ENCODE measurements at places on chromosomes 12 and 14. TPM values are rescaled to one million over a fixed set of nuclear protein-coding genes. Genes with fewer than 3 reads are reported as not detected.

Gene SIRT4
- total RNA-seq: 1.8 TPM

Gene SLC10A1
- not detected for total RNA-seq

Gene CLEC9A
- not detected for total RNA-seq

Gene GPX2
- total RNA-seq: not detected

Gene ACSM4
- total RNA-seq: not detected

Gene OTOGL
- not detected for total RNA-seq

Gene P2RX7
- 4.3 TPM for total RNA-seq

Gene PDZRN4
- total RNA-seq: not detected

Gene POTEG
- not detected for total RNA-seq

Gene PRH2
- not detected for total RNA-seq

Gene KIF26A
- total RNA-seq: 0.20 TPM

Gene GATC
- total RNA-seq: 28.6 TPM

- DNase-seq: no peak
Measured at GRCh38 chr14:46840944-46841720, 189.6 kb upstream of the RPL10L start.

DNA sequence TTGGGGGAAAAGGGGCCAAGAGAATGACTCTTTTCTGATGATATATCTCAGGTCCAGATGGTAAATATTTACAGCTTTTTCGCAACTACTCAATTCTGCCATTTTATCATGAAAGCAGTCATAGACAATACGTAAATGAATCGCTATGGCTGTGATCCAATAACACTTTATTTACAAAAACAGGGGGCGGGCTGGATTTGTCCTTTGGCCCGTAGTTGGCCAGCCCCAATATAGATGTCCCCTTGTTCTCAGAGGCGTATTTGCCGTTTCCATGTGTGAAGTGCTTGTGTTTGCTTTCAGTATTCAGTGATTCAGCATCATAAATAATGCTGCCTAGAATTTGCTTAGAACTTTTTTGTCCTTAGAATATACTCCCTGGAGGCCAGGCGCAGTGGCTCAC, 77.2 kb downstream of the CCDC92 start:
- no peak for DNase-seq

GRCh38 chr12:53197011-53197640, 9.9 kb downstream of the ITGB7 start:
- no peak for DNase-seq

GRCh38 chr12:52870361-52871290, 21.8 kb upstream of the KRT78 start:
- DNase-seq: peak; percentile 75

GRCh38 chr12:87818441-87818840, 210.8 kb downstream of the C12orf50 start:
- no peak for DNase-seq

DNA sequence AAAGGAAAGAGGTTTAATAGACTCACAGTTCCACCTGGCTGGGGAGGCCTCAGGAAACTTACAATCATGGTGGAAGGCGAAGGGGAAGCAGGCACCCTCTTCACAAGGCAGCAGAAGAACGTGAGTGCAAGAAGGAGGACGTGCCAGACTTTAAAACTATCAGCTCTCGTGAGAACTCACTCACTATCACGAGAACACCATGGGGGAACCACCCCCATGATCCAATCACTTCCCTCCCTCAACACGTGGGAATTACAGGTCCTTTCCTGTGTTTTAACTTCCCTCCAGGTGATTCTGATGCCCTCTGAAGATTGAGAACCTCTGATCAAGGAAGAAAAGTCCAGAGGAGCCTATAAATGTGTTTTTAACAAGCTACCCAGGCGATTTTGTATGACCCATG, 358.7 kb downstream of the MED13L start:
- DNase-seq: no peak

GRCh38 chr12:67788118-67788517, 139.6 kb downstream of the DYRK2 start:
- no peak for DNase-seq

DNA sequence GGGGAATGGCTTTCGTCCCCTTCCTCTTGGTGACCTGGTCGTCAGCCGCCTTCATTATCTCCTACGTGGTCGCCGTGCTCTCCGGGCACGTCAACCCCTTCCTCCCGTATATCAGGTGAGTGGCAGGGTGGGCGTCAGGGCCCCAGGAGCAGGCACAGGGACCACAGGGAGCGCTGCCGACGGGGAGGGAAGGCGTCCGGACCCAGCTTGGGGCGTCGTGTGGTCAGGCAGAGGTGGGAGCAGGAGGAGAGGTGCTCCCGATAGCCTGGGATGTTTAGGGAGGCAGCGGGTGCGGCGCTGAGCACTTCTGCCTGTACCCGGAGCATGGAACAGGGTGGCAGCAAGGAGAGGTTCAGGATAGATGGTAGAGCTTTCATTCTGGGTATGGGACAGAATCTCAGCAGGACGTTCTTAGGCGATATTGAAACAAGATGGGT, 444 bp downstream of the DRAM1 start:
- DNase-seq: no peak

GRCh38 chr12:11649413-11650285, at the start of gene ETV6:
Gene ETV6, plus strand, starts transcription at chr12:11649674. Its CDS starts 454 bp downstream, at chr12:11650128.
- peak; percentile 36 for DNase-seq

GRCh38 chr12:78194448-78194847, 363.8 kb downstream of the NAV3 start:
- no peak for DNase-seq

DNA sequence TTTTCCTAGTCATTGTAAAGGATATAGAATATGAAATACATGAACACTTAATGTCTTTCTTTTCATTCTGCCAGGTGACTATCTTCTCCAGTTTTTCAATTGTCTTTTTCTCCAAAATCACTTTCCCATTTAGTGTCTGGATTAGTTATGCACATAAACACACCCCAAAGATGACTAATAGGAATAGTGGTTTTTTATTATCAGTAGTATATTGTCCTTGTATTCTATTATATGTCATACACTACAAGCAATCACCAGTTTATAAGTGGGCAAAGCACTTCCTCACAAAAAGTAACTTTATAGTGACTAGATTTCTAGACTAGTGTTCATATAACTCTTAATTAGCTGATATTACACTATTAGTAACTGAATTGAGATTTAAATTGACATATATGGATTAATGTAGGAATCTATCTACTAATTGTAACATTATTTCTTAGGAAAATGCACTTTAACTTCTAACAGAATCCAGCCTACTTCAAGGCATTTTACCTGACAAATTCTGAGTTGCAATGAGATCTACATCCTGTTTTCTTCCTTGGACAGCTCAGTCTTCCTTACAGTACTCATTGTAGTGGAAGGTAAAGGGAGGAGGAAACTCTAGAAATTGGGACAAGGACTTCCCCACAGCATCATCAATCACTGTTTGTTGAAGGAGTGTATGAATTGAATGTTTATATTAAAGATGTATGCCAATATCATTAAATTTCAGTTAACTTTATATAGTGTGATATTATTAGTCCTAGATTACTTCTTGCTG, 186.1 kb upstream of the GARIN2 start:
- DNase-seq: no peak

DNA sequence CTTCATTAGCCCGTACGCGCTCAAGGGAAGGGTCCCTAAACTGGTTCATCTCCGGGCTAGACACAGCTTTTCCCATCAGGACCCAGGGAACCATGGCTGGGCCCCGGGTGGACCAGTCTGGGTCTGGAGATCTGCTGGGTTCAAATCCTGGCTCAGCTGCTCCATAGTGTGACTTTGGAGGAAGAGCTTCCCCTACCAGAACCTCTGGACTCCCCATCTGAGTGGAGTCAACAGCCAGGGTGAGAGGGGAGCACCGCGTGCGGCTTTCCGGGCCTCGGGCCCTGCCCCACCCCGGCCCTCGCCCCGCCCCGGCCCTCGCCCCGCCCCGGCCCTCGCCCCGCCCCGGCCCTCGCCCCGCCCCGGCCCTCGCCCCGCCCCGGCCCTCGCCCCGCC, 41.2 kb downstream of the BEGAIN start:
- DNase-seq: no peak

GRCh38 chr12:22437031-22437806, 102.7 kb upstream of the ST8SIA1 start:
- peak; percentile 17 for DNase-seq

- DNase-seq: no peak
Measured at GRCh38 chr14:85447883-85448282, 82.1 kb upstream of the FLRT2 start.

DNA sequence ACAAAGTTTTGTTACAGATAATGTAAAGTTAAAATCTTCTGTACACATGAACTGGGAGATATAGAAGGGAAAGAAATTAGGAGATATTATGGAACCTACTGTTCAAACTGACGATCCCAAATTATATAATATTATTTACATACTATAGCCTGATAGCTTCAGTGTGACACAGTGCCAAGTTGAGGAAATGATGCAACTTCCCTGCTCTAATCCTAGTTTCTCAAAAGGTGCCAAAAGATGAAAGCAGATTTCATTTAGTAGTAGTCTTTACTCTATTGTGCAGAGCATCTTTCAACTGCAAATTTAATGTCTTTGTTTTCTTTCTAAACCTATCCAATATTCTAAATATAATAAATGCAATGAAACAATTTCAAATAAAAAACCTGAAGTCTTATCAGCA, 46.9 kb downstream of the COCH start:
- DNase-seq: no peak

DNA sequence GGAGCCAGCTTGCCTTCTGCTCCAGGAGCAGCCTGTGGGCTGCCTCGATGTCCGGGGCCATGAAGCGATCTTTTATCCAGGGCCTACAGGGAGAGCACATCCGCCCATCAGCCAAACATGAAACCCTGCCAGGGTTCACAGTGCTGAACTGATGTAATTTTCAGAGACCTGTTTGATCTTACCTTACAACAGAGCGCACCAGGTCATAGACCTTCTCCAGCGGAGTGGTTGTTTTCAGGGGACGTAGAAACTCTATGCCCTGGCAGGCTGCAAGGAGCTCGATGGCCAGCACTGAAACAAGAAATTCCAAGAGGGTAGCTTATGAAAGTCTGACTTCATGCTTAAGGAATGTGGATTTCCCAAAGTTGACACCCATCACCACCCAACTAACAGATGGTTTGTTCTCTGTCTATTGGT, 19.7 kb downstream of the HAL start:
- DNase-seq: no peak

DNA sequence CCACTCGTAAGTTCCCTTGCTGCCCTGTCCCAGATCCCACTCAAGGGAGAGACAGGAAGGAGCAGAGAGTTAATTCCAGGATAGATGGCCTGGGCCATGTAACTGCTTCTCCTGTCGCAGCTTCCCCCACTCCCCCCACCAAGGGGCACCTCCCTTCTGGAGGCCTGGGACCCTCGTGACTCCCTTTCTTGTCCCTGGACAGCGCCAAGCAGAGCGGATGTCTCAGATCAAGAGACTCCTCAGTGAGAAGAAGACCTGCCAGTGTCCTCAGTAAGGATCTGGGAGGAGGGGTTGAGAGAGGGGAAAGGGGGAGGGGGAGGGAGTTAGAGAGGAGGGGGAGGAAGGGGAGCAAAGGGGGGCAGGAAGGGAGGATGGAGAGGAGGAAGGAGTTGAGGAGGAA, 3.0 kb upstream of the GPR162 start:
- no peak for DNase-seq

DNA sequence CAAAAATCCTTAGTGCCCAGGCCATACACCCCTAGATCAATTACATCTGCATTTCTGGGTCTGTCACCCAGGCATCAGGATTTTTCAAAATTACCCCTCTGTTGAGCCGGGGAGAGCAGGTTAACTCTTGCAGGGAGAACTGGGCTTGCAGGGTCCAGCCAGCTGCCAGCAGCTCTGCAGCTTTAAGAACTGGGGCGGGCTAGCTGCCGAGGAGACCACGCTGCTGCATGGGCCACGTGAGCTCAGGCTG, at the start of gene DGLUCY:
DGLUCY (plus strand) TSS at position 245 of the 250 bp plus-strand sequence. CDS start 46,222 bp downstream, outside the sequence.
- DNase-seq: no peak

DNA sequence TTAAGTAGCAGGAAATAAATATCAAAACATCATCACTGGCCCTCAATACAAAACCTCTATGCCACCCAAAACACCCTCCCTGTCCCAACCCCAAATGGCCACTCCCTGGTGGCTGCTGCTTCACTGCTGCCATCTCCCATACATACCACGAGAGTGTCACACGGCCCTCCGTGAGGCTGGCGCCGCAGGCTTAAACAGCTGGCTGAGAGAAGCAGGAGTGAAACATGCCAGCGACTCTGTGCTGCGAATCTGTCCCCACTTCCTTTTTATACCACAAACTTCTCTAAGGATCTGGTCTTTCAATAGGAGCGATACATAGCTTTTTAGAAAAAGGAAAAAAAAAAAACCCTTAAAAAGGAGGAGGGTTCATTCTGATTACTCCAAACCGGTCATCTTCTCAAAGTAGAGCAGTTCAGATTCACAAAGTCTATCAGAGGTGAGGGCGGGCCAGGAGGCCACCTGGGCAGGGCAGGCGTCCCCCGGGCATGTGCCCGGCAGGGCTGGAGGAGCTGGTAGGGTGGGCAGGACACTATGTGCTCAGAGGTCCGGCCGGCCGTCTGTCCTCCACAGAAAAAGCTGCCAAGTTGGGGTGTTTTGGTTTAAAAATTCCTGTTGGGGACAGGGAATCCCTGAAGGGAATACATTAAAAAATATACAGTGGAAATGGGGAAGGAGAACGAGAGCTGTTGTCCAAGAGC, 26.5 kb downstream of the MAX start:
- DNase-seq: no peak

GRCh38 chr12:79546466-79547043, 144.2 kb downstream of the PAWR start:
- no peak for DNase-seq

- no peak for DNase-seq
Measured at GRCh38 chr12:64695550-64695949, 63.7 kb downstream of the GNS start.

DNA sequence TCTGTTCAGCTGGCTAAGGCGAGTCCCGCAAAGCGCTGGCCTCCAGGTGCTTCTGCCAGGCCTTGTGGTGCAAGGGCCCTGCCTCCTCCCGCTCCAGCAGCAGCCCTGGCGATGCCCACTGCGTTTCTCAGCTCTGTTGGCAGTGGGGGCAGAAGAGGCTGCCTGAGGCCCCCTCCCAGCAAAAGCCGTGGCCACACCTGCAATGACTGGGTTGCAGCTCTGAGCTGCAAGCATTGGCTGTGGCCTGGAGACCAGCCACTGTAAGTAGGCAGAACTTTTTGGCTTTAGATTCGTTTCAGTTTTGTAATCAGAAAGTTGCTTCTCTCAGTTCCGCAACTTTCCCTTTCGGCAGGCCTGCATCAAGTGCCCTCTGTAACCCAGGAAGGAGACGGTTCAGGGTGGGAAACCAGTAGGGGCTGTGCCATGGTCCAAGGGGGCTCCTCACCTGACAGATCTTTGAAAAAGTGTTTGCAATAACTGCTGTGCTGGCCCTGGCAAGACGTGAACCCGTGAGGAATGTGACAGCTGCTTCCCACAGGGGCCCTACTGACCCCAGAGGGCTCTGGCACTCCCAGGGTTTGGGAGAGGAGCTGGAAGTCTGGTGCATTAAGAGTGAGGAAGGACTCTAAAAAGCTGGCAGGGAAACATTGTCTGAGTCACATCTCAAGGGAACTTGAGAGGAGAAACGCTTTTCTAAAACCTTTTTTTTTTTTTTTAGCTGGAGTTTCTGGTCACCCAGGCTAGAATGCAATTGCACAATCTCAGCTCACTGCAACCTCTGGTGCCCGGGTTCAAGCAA, 54.5 kb upstream of the MAX start:
- no peak for DNase-seq

GRCh38 chr14:56874375-56874774, 64.1 kb upstream of the OTX2 start:
- no peak for DNase-seq
